ENCODE measurements at places on chromosomes 1 and 21.

- DNase-seq: no peak
These were observed 142.8 kb downstream of the CDC7 start for GRCh38 chr1:91643431-91643830.

DNA sequence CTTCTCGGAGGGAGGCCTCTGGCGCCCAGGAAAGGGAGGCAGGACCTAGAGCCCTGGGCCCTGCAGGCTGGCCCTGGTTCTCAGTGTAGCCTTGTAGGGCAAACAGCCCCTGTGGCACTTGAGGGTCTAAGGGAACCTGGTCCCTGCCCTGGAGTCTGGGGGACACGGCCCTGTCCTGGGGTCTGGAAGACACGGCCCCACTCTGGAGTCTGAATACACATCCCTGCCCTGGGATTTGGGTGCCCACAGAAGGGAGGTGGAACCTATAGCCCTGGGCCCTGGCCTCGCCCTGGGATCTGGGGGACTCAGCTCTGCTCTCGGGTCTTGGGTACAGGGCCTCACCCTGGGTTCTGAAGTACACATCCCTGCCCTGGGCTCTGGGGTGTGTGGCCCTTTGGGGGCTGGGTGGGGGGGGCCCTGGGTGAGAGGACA, 97.9 kb downstream of the OBSCN start:
- no peak for DNase-seq

DNA sequence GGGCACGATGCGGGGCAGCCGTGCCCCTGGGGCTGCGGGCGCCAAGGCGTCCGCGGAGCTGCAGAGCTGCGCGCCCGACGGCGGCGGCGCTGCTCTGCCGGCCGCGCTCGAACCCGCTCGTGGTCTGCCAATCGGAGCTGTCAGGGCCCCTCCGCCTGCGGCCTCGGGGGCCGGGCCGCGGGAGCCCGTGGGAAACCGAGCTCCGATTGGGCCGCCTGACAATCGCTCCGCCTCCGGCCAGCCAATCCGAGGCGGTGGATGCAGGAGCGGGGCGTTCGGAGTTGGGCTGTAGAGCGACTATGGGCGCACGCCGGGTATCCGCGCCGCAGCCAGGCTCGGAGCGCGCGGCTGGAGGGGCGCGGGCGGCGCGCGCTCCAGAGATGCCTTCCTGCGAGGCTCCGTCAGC, 100.5 kb upstream of the SOD1 start:
- DNase-seq: no peak

- no peak for DNase-seq
These were observed 33.3 kb upstream of the TDRD10 start for GRCh38 chr1:154468535-154469250.
